Peyer's patch (tissue), 4 donors: ENCODE measurements at places on chromosomes 13 and 19. TPM values are rescaled to one million over a fixed set of nuclear protein-coding genes. Genes with fewer than 3 reads are reported as not detected.
A peak's percentile ranks its signal among the peaks of the same experiment; 100 is the strongest.

- DNase-seq, result no peak
Observed at GRCh38 chr13:112896736-112897602, 72.0 kb upstream of the MCF2L start.

DNA sequence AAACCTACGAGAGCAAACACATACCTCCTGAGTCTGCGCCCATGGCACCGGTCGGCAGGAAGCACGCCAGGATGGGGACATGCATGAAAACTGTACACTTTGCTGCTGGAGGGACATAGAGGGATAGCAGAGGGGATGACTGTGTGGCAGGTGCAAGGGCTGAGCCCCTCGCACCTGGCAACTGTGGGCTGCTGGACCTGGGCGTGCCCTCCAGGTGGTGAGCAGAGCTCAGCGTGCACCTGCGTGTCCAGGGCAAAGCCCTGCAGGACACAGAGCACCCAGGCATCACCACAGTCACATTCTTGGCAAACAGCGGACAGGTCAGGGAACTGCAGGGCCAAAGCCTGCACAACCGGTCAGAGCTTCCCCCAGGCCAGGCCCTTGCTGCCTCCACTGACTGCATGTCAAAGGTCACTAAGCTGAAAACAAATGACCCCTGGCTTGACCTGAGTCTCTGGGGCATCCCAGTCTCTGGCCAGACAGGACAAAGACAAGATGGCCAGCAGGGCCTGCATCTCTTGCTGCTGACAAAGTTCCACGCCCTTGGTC lies 9.0 kb upstream of the ISYNA1 start:
- DNase-seq, result no peak

Gene ETV2
- 1.8 TPM for total RNA-seq

Gene SLC25A41
- not detected for total RNA-seq

DNA sequence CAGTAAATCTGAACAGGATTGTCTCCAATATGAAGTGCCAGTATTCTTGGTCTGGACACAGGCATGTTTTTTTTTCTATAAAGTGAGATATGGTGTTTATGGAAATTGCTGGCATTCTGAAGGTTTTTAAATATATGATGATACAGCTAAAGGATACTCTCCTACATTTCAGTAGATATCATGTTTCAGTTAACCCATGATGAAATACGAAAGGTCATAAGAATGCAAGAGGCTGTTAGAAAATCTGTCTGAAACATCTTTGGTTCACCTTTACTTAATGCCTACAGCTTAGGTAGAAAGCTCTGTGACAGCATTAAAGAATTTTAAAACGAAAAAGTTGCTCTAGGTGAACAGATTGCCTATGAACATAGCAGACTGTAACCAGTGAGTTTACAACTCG lies 9.1 kb downstream of the FRY start:
- no peak for DNase-seq

DNA sequence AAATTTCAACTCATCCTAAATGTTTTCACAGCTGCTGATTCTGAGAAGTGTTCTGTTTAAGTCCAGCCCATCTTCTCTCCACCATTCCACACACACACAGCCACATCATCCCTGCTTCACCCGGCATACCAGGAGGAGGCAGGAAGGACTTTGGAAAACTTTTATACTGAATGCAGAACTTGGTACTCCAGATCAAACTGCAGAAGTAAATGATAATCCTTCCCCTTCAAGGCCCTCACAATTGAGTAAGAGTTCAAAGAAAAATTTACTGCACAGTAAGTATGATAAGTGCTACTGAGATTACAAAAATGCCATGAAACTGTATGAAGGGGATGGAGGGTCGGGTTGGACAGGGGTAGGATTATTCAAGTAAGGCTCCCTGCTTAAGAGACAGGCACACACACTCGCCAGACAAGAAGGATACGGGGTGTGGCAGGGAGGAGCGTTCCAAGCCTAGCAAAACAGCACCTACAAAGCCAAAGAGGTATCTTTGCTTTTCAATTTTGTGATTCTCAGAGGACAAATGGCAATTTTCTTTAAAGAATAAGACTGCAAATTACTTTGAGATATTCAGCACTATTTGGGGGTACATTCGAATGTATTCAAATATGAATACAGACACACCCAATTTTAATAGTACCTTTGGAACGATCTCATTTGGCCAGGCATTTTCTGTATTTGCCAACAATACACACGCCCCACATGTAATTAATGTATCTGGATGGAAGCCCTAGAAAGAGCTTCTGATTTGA lies 2.5 kb downstream of the USP12 start:
- DNase-seq, result no peak

GRCh38 chr13:90534617-90535370 lies 812.7 kb upstream of the MIR17HG start:
- DNase-seq, result no peak

DNA sequence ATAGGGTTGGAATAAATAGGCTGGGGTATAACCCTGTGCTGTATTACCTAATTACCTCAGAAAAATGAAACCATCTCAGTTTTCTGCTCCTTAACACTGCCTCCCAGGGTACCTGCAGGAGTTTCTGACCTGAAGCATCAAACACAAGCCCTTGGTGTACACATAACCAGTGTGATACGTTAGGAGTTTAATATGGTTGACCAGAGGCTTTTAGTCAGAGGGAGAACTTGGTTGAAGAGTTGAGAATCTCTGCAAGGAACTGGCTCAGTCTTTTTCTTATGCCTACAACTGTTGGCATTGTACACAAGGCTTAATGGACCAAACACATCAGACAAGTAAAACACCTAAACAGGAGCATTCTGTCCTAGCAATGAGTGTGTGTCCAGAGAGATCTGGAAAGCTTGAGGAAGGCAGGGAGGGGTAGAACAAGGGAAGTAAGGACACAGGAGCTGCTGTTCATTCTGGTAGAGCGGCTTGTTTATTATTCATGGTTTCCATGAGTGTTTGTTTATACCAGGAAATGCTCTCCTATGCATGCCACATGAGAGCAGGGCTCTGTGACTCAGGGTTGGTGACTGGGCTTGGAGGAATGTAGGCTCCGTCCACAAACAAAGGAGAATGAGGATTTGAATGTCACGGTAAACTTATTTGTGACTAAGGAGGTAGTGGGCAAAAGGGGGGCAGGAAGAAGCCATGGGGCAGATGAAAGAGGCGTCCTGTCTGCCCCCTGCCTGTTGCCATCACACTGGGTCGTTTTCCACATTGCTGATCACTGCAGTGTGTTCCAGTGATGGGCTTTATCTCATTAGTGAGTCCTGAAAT lies 11.9 kb upstream of the SPATA13 start:
- DNase-seq, result peak; percentile 58

Gene PTGER1
- not detected for total RNA-seq

- DNase-seq, result no peak
Observed at GRCh38 chr13:95226932-95227695, 74.1 kb downstream of the ABCC4 start.
